ENCODE measurements at places on chromosomes 6 and 20.

- DNase-seq: no peak
Observed at GRCh38 chr20:62238569-62239277, 402 bp downstream of the OSBPL2 start.

DNA sequence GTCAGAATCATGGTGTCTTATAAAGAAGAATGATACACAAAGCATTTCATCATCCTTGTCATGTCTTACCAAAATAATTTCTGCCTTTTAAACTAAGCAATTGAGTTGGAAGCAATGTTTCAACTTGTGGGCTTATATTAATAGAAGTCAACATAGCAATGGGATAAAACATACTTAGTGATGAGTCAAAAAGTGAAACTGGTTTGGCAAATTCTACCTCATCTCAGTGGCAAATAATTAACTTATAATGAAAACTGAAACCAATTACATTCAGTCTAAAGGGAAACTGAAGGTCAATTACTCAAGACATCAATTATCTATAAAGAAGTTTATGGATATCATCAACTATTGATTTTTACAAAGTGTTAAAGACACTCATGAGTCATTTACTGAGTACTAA lies 463.8 kb downstream of the BMP2 start:
- no peak for DNase-seq

DNA sequence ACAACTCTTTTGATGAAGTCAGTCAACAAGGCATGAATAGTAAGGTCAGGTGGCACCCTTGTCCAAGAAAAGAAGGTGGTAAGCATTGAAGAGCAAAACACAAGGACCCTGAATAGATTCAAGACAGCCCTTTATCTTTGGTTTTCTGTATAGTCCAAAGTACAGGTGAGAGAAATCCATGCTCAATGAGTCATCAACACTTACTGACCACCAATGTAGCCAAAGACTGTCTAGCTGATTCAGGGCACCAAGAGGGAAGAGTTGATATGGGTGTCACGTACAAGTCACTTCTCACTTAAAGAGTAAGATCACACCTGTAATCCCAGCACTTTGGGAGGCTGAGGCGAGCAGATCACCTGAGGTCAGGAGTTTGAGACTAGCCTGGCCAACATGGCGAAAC lies 528.3 kb downstream of the CD83 start:
- DNase-seq: no peak

DNA sequence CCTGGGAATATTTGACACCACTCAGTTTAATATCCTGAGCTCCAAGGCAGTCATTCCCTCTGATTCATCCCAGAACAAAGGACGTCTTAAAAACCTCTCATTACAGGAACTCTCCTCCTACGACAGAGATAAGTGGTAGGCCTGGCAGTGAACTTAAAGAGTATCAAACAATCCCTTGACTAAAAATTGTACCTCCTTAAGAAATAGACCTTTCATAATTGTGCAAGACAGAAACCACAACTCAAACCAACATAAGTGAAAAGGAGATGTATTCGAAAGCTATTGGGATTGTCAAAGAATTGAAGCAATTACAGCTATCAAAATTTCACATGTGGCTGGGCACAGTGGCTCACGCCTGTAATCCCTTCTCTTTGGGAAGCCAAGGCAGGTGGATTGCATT lies 19.1 kb upstream of the BNIP5 start:
- DNase-seq: no peak

DNA sequence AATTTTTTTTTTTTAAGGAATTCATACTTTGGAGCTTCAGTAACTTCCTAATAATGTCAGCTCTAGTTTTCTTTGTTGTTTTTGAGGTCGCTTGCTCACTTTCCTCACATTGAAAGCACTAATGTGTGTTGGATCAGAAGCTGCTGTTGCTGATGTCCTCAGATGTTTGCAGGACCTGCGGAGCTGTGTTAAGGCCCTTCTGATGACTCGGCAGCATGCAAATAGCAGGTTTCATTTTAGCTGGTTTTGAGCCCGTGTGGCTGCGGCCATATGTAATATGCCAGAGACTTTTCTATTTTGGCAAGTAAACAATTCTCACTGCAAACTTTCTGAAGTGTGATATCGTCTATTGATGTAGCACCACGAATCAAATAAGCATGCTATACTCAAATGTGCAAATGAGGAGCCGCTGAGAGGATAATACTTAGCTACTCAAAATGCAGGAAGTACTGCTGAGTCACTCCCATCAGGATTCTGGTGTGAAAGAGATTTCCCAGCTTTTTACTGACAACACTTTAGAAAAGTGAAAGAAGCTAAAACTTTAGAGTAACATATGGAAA lies 187.8 kb downstream of the SASH1 start:
- no peak for DNase-seq

DNA sequence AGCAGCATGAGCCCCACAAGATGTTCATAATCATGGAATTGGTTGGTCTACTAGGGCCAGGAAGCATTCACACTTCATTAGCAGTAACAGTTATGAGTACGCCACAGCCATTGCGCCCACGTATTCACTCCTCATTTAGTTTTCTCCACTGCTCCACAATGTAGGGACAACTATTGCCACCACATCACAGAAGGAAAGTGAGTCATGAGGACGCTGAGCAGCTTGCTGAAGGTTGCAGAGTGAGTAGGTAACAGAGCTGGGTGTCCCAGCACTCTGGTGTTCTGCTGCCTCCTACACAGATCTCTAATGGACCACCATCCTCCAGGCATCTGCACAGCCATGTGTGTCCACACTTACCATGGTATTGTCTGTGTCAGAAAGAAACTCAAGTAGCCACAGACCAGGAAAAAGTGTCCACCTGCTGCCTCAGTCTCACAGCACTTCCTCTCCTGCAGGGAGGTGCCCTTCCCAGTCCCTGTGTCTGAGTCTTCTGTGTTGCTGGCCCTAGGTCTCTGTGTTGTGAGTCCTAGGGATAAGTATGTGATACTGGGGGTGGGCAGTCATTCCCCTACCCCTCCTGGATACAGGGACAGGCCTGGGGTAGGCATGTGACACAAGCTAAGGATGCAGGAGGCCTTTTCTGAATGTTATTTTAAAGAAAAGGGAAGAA lies 103.9 kb downstream of the TTLL2 start:
- DNase-seq: no peak

DNA sequence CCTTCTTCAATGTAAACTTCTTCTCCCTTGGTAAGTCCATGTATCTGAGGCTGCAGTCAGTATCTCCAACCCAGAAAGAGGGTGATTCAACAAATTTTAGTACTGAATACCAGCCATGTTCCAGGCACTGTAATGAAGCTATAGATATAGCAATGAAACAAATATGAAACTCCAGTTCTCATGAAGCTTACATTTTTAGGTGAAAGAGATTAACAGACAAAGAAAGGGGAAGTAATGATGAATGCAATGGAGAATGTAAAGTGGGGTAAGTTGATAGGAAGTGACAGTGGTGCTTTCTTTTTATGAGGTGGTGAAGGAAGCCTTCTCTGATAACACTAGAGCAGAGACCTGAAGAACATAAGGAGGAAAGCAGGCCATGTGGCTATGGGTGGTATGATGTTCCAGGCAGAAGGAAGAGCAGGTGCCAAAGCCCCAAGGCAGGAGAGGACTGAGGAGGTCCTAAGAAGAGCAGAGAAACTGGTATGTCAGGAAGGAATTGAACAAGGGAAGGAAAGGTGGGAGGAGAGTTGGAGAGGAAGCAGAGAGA lies 143.6 kb downstream of the TFAP2B start:
- no peak for DNase-seq

- no peak for DNase-seq
Observed at GRCh38 chr20:56808732-56809131, 179.6 kb downstream of the TFAP2C start.

DNA sequence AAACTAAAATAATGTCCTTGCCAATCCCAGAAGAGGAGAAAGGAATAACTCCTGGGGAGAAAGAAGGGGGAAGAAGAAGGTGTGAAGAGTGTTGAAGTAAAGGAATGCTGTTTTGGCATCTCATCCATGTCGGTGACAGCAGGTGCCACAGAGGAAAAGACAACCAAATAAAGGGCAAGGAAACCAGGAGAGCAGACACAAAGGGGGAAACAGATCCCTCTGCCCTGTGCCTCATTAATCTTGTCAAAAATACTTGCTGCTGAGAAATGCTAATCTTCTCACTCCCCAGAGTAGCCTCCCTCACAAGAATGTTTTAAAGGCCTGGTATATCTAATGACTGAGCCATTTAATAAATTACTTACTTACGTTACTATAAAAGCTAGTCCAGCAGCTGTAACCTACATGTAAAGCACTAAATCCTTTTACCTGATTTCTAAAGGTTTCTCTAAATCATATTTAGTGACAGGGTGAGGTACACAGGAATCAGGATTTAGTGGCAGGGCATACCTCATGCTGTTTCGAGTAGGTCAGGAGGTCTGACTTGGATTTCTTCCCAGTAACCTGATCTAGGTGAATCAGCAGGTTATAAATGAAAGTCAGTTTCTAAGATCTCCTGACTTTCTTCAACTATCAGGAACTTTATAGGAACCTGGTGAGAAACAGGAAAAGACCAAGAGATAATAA lies 377.1 kb downstream of the CENPW start:
- DNase-seq: no peak

GRCh38 chr6:148887181-148887580 lies 140.4 kb downstream of the UST start:
- DNase-seq: no peak

- no peak for DNase-seq
Observed at GRCh38 chr20:50278684-50279531, 88.3 kb downstream of the CEBPB start.

DNA sequence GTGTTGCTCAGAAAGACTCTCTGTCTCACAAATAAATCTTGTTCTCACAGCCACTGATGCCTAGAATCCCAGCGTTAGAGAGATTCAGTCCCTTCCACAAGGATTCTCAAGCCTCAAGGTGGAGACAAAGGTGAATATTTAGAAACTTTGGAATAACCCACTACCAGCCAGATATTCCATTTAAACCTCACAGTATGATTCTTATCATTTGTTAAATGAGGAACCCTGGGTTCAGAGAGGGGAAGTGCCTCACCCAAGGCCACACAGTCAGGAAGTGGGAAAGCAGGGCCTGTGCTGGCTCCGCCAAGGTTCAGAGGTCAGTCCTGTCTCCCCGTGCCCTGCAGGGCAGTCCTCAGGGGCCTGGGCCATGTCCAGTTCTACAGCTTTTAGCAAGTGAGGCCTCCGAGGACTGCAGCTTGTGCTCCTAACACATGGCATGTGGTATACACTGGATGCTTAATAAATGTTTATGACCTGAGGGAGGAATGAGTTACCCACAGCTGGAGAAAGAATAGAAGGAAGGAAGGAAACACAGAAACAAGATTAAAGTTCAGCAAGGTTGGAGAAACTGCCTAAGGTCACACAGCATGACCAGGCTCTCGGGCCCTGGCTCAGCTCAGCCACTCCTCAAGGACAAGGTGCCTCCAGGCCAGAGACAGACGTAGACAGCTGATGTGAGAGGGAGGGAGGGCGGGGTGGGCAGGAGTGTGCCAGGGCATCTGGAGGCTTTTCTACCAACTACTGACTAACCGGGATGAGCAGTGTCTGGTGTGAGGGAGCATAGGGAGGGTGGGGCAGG lies 3.9 kb upstream of the TGM2 start:
- DNase-seq: no peak

DNA sequence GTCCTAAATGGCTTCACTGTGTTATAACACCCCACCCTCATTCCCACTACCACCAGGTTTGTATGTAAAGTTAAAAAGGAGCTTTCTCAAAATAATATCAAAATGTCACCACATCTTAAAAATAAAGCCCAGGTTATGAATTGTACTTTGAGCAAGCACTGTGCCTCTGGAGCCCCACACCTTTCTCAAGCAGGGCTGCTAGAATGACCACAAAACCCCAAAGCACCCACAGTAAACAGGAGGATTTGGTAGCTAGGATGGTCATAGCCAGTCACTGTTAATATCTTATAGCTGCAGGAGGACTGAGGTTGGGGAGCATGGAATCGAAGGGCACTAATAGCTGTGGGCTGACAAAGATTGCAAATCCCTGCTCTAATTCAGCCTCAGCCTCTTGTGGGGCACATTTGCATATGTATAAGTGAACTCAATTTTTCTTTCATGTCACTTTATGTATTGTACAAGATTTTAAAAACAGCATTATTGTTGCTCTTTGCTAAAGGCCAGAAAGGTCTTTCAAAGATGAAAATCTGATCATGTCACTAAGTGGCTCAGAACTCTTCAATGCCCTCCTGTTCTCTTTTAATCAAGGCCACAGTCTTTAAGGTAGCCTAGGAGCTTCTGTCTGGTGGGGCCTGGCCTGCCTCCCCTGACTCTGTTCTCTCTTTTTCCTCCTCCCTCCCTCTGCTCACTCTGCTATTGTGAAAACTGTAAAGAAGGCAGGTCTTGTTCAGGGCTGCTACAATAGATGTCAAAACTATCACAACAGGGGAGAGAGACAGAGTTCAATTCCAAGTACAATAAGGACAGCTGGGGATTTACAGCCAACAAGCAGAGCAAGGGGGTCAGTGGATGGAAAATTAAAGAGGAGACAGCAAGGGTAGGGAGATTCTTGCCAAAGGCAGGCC lies 101.6 kb downstream of the TMEM200A start:
- no peak for DNase-seq

DNA sequence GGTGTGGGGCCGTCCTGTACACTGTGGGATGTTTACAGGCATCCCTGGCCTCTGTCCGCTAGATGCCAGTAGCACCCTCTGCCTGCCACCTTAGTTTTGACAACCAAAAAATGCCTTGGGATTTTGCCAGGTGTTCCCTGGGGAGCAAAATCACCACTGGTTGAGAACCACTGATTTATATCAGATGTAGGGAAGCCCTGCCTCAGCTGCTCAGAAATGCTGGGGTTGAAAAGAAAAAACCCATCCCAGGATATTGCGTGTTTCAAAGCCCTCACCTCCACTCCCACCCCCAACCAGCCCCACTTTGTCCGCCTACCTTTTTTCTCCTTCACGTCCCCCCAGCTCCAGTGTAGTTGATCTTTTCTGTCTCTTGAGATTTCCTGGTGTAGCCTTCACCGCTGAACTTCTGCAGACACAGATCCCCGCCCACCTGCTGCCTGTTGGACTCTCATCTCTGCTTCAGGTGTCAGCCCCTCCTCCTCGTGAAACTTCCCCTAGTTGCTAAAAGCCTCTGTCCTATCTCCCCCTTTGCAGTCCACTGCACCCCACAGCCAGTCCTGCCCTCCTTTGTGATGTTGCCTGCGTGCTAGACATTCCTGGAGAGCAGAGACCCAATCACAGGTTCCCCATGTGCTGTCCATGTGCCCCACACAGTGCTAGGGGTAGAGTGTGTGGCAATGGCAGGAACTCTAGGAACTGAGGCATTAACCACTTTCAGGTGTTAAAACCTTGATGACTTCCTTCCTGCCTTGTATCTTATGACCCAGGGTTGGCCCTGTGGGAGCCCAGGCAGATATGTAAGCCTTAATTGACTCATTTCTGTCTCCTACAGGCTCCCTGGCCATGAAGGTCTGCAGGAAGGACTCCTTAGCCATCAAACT lies 98.9 kb downstream of the TBC1D7 start:
- peak; percentile 28 for DNase-seq

GRCh38 chr6:152815230-152815872 lies 64.8 kb downstream of the VIP start:
- DNase-seq: no peak

GRCh38 chr6:116370760-116371119 lies at the start of gene DSE:
Gene DSE, plus strand, starts transcription at chr6:116370947. Its CDS starts 28,304 bp downstream, at chr6:116399251.
- peak; percentile 59 for DNase-seq

- no peak for DNase-seq
Observed at GRCh38 chr6:155638200-155638599, 182.6 kb upstream of the NOX3 start.

GRCh38 chr20:25310268-25310920 lies 62.5 kb downstream of the PYGB start:
- no peak for DNase-seq

- DNase-seq: no peak
Observed at GRCh38 chr20:62907384-62908317, 18.7 kb downstream of the DIDO1 start.

Measured in activated B cell treated with CpG ODN at 0.5 μM for 24 hours (primary cell).